H9 (cell line): ENCODE measurements at places on chromosomes 16 and 17. TPM values are rescaled to one million over a fixed set of nuclear protein-coding genes. Genes with fewer than 3 reads are reported as not detected.
A peak's percentile ranks its signal among the peaks of the same experiment; 100 is the strongest.

DNA sequence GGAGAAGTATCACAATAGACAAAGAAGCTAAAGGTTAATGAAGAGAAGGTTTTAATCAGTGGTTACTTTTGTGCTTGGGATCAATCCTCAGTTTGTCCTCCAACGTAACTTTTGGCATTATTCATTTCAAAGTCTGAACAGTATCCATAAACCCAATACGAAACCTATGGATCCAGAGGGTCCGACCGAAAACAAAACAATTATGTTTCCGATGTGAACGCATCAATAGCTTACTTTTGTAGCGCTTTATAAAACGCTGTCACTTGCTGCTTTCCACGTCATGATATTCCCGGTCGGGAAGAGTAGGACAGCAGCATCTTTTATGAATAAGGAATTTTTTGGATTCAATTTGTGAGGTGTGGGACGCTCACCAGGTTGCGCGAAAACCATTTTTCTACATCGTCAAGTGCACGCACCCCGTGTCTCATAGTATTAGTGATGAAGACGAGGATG is 383.8 kb downstream of the ZFHX3 start:
- no peak for DNase-seq

Gene RTN4RL1
- 0.18 and 0.22 TPM in 2 replicates for total RNA-seq

GRCh38 chr17:46889992-46890564 is 32.9 kb upstream of the GOSR2 start:
- DNase-seq, result no peak

Gene MPV17L
- total RNA-seq, result 5.6 and 6.4 TPM in 2 replicates

DNA sequence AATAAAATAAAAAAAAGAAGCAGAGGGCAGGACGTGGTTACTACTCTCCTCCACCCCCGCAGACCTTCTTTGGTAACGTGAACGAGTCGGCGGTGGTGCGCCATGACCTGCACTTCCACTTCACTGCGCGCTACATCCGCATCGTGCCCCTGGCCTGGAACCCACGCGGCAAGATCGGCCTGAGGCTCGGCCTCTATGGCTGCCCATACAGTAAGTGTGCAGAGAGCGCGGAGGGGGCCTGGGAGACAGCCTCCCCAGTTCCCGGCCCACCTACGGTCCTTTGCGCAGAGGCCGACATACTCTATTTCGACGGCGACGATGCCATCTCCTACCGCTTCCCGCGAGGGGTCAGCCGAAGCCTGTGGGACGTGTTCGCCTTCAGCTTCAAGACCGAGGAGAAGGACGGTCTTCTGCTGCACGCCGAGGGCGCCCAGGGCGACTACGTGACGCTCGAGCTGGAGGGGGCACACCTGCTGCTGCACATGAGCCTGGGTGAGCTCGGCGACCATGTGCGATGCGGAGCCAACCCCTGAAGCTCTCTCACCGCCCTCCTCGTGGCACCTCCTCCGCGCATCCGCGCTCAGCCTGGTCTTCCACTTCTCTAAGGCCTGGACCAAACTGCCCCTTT is 2.7 kb downstream of the CNTNAP1 start:
- DNase-seq, result peak; percentile 31

- DNase-seq, result no peak
These were observed 50.7 kb downstream of the CFDP1 start for GRCh38 chr16:75382611-75383010.

DNA sequence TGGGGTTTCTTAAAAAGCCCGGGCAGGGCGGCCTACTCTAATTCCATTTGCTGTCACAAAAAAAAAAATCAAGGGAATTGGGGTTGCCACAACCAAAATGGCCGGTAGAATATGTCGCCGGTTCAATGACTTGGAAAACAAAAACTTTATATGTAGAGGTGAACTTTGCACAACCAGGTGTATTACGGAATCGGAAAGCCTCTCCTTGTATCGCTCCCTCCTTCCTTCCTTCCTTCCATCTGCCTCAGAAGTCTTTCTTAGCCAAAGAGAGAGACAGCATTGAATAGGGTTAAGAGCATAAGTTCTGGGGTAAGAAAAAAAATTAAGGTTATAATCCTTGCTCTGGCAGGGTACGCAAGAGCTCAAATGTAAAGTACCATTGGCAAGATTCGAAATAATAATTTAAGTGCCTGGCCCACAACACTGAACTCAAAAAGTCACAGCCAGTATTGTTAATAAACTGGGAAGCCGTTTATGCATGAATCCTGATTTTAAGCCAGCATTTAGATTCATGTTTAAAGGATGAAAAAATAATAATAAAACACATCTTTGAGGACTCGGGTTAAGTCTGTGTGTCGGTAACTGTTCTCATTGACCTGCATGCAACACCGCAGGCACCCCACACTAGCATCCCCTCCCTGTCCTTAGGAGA is 522 bp upstream of the GLG1 start:
- DNase-seq, result no peak
